Left ventricle myocardium inferior (tissue), 1 donor: ENCODE measurements at places on chromosomes 13 and 19. TPM values are rescaled to one million over a fixed set of nuclear protein-coding genes. Genes with fewer than 3 reads are reported as not detected.
A peak's percentile ranks its signal among the peaks of the same experiment; 100 is the strongest.

DNA sequence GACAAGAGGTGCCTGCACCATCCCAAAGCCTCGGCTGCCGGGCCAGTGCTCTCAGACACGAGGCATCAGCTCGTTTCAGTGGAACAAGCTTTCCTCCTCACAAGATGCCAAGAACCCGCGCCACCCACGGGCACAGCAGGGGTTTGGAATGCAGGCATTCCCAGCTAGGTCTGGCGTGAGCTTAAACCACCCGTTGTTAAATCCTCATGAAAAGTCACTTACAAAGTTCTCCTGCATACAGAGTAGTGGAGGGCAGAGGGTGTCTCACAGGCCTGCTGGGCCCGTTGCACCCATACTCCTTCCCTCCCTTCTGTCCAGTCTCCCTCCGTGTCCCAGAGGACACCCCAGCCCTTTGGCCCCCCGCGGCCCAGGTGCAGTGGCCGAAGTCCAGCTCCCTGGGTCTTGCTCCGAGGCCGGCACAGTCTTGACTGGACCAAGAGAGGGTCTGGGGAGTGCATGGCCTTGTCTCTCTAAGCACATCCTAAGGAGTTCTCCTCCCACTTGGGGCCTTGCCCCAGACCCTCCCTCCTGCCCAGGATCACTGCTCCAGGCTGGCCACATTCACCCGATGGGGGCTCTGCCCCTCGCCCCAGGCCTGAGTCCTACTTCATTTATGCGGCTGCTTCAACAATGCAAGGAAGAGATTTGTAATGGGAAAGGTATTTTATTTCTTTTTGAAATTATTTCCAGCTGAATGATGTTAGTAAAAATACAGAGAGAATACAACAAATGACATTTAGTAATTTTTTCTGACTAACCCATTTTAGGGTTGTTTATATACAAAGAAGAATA, 35.2 kb upstream of the GRTP1 start:
- peaks cover 61% of the 10 kb centered on the region for H3K4me1 ChIP-seq
- H3K27me3 ChIP-seq: peaks cover 27% of the 10 kb centered on the region
- DNase-seq: no peak
- H3K27ac ChIP-seq: peak overlapping the region; percentile 97
- no peaks in the 10 kb centered on the region for H3K36me3 ChIP-seq

- no peak overlapping the region for H3K4me3 ChIP-seq
- H3K36me3 ChIP-seq: peaks cover 21% of the 10 kb centered on the region
- H3K27ac ChIP-seq: no peak overlapping the region
Observed at GRCh38 chr19:17255150-17255621, 9.4 kb downstream of the USHBP1 start.

- DNase-seq: no peak
- H3K4me1 ChIP-seq: peaks cover 9% of the 10 kb centered on the region
- peaks cover 60% of the 10 kb centered on the region for H3K27me3 ChIP-seq
Observed at GRCh38 chr19:18093439-18094161, 4.0 kb upstream of the MAST3 start.

The SLC25A42 gene
- total RNA-seq: 27.2 TPM
